ENCODE measurements at places on chromosomes 4 and X.

DNA sequence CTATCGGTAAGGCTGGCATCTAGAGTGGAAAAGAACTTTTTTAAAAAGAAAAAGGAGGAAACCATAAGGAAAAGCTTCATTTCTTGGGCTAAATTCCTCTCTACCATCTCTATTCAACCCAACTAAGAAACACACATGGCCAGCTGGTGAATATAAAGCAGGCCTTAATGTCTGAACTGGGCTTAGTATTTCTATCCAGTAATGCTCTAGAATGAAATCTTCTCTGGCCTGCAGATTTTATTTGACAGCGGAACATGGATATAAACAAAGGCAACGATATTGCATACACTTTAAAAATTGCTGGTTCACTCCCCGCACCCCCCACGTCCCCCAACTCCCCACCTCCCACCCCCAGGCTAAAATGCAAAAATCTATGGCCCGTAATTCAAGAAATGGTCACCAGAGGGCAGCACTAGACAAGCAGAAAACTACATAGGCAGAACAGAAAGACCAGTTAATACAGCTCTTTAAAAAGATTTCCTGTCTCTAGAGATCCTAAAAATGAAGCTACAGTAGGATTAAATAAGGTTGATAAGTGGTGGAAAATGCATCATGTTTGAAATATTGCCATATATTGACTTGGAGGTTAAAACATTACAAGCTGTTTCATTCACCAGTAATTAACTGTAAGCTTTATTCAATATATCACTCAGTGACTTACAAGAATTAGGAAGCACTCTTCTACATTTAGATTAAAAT is 155.2 kb upstream of the GALNT7 start:
- ATAC-seq, result peak; percentile 83

GRCh38 chr4:186088523-186088922 is 16.0 kb upstream of the FAM149A start:
- no peak for ATAC-seq

DNA sequence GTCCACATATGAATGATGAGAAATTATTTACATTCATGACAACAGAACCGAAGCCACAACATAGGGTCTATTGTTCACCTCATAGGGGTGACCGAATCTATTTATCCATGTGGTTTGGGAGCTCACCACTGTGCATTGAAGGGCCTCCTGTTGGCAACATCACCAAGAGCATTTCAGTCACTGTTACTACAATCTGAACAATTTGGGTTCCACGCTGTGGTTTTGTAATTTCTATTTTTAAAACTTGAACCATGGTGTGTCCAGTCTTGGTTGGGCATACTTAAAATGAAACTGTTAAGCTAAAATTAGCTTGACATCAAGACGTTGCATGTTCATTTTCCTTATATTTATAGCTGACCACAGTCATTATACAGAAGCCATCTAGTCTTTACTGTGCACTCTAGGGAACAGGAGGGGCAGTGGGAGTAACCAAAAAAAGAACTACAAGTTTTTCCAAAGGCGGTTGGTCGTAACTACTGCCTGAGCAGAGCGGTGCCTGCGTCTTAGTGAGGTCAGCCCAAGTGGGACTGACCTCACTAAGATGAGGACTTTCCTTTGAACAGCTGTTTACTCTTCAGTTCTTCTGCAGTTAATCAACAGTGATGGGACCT is 192.1 kb downstream of the SPRY1 start:
- ATAC-seq, result no peak

GRCh38 chr4:118289794-118290193 is 63.0 kb downstream of the PRSS12 start:
- ATAC-seq, result peak; percentile 84

GRCh38 chr4:140326395-140326993 is 47.0 kb upstream of the SCOC start:
- ATAC-seq, result peak; percentile 99

DNA sequence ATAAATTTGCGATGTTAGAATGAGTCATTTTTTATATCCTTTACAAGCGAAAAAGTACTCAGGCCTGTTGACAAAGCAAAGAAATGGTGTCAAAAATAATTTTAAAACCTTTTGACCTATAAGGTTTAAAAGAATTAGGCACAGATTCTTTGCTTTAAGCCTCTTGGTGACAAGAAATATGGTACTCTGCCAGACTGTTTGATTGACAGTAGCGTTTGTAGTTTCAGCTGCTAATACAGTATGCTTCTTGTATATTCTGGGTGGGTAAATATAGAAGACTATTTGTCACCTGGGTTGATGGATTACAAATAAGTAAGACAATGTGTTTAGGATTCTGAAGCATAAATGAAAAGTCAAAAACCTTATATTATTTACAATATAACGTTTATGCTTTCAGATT is 193.1 kb upstream of the PITX2 start:
- ATAC-seq, result no peak

- no peak for ATAC-seq
Measured at GRCh38 chr4:119690871-119691270, 62.3 kb upstream of the PDE5A start.

DNA sequence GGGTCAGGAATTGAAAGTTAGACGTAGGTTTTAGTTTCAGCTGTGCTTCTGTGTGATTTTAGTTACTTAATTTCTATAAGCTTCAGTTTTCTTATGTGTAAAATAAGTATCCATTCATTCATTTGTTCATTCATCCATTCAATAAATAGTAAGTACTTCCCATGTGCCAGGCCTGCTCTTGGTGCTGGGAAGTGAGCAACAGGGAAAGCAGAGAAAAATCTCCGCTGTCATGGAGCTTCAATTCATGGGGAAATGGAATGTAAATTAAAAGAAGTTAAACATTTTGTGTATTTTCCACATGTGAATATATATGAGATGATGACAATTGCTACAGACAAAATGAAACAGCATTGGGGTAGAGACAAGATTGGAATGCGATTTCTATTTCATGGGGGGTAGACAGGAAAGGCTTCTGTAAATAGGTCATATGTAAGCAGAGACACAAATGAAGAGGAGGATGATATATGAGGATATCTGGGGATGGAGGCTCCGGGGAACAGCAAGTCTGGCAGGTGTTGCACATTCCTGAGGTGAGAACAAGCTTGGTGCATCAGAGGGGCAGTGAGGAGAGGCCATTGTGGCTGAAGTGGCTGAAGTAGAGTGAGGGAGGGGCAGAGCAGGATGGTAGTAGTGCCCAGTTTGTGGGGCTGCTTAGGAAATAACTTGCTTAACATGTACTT is 66.2 kb downstream of the FHIP1A start:
- ATAC-seq, result peak; percentile 74

- no peak for ATAC-seq
Measured at GRCh38 chr4:159697322-159698283, 594.7 kb downstream of the RAPGEF2 start.

DNA sequence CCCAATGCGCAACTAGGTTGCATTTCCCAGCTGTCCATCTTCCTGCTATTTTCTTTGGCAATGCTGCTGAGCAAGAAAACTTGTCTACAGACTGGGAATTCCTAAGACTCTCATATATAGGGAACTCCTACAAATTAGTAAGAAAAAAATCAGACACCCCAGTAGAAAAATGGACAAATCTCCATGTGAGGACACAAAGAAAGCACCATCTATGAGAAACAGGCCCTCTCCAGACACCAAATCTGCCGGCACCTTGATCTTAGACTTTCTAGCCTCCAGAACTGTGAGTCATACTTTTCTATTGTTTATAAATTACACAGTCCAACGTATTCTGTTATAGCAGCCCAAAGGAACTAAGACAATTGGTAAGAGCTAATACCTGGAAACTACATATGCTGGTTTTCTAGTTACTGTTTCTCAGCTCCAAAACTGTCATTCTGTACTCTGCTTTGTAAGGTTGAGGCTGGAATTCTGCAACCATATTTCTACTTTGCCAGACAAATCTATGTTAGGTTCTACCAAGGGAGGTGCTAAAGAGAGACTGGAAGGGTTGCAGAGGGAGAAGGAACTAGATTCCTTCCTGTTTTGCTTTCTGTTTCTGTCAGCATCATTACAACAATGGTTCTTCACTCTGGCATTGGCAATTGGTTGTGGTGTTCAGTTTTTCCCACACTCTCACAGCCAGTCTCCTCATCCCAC is 35.7 kb upstream of the FAM241A start:
- ATAC-seq, result peak; percentile 54

- ATAC-seq, result peak; percentile 85
Measured at GRCh38 chrX:18617407-18617750, 54.5 kb downstream of the RS1 start.

DNA sequence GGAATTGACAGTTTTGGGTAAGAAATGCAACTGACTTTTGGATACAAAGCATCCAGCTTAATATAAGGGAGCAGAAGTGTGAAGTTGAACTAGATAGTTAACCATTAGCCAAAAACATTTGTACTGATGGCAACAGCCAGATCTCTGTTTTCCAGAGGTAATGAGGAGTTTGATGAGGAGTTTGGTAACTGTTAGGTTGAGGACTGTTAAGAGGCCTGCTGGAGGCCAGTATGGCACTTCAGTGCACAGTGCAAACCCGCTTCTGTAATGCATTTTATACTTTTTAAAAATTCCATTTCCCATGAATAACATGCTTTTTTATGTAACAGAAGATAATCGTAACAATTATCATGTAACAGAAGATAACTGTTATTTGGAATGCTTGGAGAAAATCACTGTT is 30.0 kb downstream of the CDKL5 start:
- ATAC-seq, result no peak

- ATAC-seq, result no peak
Measured at GRCh38 chr4:78648640-78649363, 97.2 kb downstream of the ANXA3 start.

GRCh38 chr4:119721878-119722277 is 93.3 kb upstream of the PDE5A start:
- no peak for ATAC-seq

GRCh38 chr4:123072060-123072459 is 149.7 kb upstream of the NUDT6 start:
- no peak for ATAC-seq

GRCh38 chr4:95693594-95693993 is 144.8 kb upstream of the UNC5C start:
- ATAC-seq, result peak; percentile 48

DNA sequence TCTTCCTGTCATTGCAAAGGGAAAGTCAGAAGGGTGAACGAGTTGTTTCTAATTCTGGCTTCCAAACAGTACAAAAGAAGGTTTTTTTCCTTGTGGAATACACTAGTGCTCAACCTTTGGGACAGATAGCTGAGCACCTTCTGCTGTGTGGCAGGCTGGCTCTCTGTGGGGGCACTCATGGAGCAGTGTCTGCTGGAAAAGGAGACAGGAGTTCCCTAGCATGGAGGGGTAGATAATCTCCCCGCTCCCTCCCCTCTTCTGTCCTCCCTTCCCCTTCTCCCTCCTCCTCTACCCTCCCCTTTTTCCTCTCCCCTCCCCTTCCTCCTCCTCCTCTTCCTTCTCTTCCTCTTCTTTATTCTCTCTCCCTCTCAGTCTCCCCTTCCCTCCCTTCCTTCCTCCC is 62.4 kb upstream of the MTM1 start:
- ATAC-seq, result no peak

GRCh38 chr4:77358315-77358928 is 201.4 kb downstream of the CCNG2 start:
- peak; percentile 87 for ATAC-seq

DNA sequence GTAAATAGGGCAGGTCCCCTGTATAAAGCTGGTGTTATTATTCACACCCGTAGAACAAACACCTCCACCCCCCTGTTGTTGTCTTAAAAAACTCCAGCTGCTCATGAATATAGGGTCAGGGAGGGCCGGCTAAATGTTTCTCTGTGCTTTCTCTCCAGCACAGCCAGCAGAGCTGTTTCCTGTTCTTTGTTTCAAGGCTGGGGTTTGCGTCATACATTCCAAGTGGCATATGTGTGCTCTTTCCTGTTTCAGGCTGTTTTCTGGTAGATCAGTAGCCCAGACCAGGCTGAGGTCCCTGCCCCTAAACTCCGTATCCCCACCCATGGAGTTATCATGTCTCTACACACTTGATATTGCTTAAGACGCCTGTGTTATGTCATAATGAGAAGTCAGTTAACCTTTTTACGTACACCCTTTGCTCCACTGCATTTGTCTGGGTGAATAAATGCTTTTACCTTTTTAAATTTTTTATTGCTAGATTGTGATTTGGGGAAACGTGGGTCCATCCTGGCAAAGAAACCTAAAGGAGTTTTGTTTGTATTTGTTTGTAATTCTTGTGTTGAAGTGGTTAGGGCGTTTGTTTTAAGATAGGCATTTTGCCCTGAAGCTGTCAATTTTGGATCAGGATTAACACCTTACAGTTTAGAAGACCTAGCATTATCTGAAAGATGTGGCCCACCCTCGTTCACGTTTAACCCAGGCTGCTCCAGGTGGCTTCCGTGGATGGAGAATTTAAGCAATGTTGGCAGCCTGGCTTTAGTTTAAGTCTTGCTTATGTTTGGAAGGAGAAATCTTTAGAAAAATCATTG is 3.3 kb downstream of the KLF3 start:
- ATAC-seq, result peak; percentile 84

GRCh38 chr4:185332575-185333464 is 62.9 kb downstream of the LRP2BP start:
- ATAC-seq, result no peak

GRCh38 chrX:31209005-31209628 is 137.3 kb upstream of the FTHL17 start:
- peak; percentile 41 for ATAC-seq

DNA sequence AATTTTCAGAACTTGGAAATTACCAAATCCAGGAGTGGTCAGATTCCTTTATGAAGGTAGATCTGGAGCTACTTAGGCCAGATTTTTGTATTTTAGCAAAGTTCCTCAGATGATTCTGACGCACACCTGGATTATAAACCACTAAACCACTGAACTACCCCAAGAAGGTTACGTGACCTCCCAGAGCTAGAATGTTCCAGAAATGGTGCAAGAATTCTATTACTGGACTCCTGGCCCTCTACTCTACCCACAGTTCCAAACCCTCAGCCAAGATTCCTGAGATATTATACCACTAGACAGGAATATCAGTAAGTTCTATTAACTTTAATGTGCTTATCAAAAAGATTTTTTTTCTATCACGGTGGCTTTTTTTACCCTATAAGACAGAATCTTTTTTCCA is 67.1 kb downstream of the ABCG2 start:
- no peak for ATAC-seq

- no peak for ATAC-seq
Measured at GRCh38 chrX:136629084-136629750, 18.7 kb upstream of the CD40LG start.

- no peak for ATAC-seq
Measured at GRCh38 chr4:108540536-108540935, 79.8 kb upstream of the RPL34 start.

GRCh38 chrX:46617906-46618305 is 44.3 kb downstream of the CHST7 start:
- no peak for ATAC-seq

GRCh38 chrX:109856974-109857373 is 123.9 kb upstream of the ACSL4 start:
- no peak for ATAC-seq
